ENCODE measurements at places on chromosomes 2 and 18.

GRCh38 chr2:162369551-162369950 lies 25.6 kb downstream of the GCA start:
- DNase-seq: no peak

- no peak for DNase-seq
Measured at GRCh38 chr2:127626175-127626574, 19.8 kb upstream of the GPR17 start.

- DNase-seq: no peak
Measured at GRCh38 chr2:69311024-69311416, 76.0 kb downstream of the GFPT1 start.

- DNase-seq: no peak
Measured at GRCh38 chr2:126315828-126316227, 340.1 kb upstream of the GYPC start.

GRCh38 chr2:106137731-106138521 lies 56.2 kb downstream of the UXS1 start:
- no peak for DNase-seq

DNA sequence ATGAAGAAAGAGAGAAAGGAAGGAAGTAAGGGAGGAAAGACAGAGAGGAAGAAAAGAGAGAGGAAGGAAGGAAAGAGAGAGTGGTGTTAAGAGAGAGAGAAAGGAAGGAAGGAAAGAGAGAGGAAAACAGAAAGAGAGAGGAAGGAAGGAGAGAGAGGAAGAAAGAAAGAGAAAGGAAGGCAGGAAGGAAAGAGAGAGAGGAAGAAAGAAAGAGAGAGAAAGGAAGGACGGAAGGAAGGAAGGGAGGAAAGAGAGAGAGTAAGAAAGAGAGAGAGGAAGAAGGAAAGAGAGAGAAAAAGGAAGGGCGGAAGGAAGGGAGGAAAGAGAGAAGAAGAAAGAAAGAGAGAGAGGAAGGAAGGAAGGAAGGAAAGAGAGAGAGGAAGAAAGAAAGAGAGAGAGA lies 127.4 kb downstream of the GALNT3 start:
- DNase-seq: no peak

- no peak for DNase-seq
Measured at GRCh38 chr2:26359886-26360473, 13.4 kb upstream of the ADGRF3 start.

DNA sequence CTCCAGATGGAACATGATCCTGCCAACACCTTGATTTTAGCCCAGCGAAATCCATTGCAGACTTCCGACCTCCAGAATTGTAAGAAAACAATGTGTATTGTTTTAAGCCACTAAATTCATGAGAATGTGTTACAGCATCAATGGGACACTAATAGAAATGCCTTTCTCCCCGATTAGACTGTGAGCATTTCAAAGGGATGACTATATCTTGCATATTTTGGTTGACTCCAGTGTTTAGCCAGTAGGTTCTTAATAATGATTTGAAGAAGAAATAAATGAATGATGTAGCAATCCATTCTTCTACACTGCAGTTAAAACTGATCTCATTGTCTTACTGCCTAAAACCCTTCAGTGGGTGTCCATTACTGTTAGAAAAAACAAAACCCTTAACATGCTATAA lies 67.4 kb upstream of the ACVR1C start:
- DNase-seq: no peak

DNA sequence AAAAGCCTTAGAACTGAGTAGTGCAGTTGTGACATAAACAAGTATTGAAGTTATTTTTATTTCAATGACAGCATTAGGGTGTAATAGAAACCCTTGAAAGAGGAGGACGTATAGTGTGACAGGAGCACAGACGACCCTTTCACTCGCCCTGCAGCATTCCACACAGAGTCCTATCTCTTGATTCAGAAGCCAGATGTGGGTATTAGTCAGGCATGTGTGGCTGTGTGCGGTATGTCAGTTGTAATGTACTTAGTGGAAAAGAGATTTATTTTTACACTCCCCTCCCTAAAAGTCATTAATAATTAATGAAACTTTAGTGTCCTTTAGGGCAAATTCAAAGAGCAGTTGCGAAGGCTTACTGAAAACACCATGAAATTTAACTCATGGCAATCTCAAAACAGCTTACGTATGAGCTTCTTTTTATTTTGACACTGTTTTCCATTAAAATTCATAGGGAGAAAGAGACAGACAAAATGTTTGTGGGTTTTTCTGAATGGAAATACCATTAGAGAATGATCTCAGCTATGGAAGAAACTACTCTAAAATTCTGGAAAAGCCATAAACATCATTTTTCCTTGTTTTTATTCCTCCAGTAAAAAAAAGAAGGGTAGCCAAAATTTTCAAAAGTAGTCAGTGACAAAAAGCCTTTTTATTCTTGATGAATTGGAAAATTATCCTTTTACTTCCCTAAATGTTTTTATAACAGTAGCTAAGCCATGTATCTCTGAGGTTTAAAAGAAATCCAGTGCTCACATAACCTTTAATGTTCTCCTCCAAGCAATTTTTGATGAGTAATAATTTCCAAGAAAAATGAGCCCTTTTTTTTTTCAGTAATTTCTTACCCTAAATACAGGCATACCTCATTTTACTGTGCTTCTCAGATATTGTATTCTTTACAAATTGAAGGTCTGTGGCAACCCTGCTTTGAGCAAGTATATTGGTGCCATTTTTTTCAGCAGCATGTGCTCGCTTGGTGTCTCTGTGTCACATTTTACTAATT lies 84.0 kb upstream of the DSEL start:
- no peak for DNase-seq

DNA sequence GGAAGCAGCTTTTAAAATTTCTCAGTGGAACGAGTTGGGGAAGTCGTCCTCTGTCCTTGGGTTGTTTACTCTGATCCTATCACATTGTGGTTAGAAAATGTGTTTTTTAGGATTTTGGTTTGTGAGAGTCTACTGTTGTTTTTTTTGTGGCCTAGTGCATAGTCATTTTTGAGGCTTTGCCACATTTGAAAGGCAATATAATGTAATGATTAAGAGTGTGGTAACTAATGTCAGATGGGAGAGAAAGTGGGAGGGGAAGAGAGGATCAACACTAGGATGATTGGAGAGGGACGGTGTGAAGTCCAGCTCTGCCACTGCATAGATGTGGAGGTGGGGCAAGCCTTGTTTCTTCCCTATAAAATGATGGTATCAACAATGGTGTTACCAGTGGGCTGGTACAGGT lies 8.5 kb downstream of the SP140L start:
- DNase-seq: no peak

- DNase-seq: no peak
Measured at GRCh38 chr2:66576561-66577320, 141.8 kb downstream of the MEIS1 start.

DNA sequence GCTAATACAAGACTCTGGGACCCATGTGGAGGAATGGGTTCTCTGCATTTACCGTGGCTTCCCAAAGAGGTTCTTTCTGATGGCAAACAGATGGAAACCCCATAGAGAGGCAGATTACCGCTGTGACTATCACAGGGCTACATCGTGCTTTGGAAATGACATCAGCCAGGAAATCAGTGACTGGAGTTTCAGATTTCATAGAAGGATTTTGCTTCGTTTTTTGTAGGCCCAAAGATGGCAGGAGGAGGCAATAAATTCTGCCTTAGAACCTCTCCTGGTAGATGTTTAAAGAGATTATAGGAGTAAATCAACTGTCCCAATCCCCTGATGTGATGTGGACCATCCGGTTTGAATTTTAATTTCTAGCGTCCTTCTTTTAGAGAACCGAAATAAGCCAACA lies 214.1 kb downstream of the AGPS start:
- DNase-seq: no peak
